ENCODE measurements at places on chromosomes 13 and 19. TPM values are rescaled to one million over a fixed set of nuclear protein-coding genes. Genes with fewer than 3 reads are reported as not detected.
A peak's percentile ranks its signal among the peaks of the same experiment; 100 is the strongest.

DNA sequence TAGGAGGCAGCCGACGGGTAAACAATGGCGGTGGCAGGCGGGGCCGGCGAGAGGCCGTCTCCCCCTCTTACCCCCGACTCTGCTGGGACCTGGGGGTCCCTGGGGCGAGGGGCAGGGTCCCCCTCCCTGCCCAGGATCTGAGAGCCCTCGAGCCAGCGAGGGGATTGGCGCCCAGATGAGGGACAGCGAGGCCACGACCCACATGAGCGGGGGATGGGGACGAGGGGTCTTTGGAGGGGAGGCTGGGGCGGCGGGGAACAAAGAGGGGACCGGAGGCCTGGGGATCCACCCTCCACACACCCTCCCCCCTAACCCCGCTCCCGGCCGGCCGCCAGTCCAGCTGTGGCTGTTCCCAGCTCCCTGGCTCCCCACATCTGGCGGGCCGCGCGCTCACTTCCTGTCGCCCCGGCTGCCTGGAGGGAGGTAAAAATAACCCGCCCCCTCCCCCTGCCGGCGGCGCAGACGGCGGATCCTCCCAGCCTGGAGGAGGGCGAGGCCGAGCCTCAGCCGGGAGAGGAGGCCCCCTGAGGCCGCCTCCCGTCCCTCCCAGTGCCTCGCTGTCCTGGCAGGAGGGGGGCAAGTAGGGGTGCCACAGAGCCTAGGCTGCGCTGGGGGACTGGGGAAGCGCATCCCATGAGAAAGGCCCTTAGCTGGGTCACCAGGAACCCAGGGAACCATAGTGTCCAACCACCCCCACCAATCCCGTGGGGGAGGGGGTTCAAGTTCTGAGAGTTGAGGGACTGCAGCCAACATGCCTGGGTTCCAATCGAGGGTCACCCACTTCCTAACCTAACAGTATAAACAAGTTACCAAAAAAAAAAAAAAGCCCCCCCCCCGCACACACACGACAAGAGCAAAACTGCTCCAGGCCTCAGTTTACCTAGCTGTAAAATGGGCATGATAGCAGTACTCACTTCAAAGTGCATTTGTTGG lies 29.3 kb upstream of the NANOS3 start:
- peak; percentile 99 for DNase-seq

- DNase-seq = no peak
These were observed 51.1 kb downstream of the N4BP2L1 start for GRCh38 chr13:32376642-32377415.

DNA sequence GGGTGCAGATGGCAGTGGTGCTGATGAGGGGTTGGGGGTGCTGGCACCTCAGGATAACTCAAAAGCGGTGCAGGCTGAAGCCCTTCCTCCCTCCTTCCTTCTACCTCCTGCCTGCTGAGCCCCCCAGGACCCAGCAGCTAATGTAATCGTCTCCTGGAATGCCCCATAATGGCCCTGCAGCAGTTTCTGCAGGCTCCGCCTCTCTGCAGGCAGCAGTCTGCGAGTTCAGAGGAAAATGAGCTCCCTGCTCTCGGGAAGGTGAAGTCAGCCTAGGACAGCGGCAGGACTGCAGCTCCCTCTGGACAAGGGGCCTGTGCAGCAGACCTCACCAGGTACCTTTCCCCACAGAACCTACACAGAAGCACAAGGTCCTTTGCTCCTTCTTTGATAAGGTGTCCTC lies 130.9 kb downstream of the ZDHHC20 start:
- DNase-seq = no peak

DNA sequence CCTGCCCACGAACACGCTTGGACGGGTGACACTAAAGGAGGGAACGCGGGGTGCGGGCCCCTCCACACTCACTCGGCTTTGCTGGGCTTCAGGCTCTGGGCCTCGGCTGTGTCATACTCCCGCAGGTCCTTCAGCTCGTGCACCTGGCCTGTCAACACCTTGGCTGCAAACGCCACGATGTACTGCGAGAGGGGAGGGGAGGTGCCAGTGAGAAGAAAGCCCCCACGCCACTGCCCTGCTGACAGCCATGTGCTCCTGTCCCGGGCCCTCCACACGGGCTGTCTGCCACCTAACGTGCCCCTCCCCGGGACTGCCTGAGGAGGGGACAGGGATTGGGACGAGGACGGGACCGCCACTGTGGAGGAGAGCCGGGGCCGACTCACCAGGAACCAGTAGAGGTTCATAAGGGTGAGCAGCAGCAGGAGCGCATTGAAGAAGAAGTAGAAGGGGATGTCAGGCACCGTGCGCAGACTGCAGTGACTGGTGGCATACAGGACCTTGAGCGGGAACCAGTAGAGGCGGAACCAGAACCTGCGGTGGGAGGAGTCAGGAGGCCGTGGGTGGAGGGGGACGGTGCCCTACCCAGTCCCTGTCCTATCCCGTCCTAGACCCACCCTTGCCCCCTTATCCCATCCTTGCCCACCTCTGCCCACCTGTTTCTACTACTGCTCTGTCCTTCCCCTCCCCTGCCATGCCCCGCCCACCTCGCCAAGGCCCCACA lies 16.9 kb downstream of the CERS1 start:
- DNase-seq = no peak

OR4F17 gene
- total RNA-seq = not detected
